CD4-positive, alpha-beta memory T cell (primary cell): ENCODE measurements at places on chromosomes 3 and 15. TPM values are rescaled to one million over a fixed set of nuclear protein-coding genes. Genes with fewer than 3 reads are reported as not detected.
A peak's percentile ranks its signal among the peaks of the same experiment; 100 is the strongest.

GRCh38 chr15:33639978-33640377 is 328.3 kb upstream of the CHRM5 start:
- H3K4me1 ChIP-seq, result no peaks in the 10 kb centered on the region
- DNase-seq, result no peak
- no peaks in the 10 kb centered on the region for H3K36me3 ChIP-seq
- no peak overlapping the region for H3K4me3 ChIP-seq

GRCh38 chr15:66862111-66862939 is 160.3 kb downstream of the SMAD6 start:
- no peak for DNase-seq
- H3K27ac ChIP-seq, result no peak overlapping the region
- no peaks in the 10 kb centered on the region for H3K36me3 ChIP-seq
- no peaks in the 10 kb centered on the region for H3K4me1 ChIP-seq
- no peak overlapping the region for H3K4me3 ChIP-seq

GRCh38 chr3:194990454-194991337 is 280.3 kb downstream of the XXYLT1 start:
- no peak for DNase-seq
- H3K27ac ChIP-seq, result no peak overlapping the region
- H3K4me1 ChIP-seq, result no peaks in the 10 kb centered on the region
- no peak overlapping the region for H3K4me3 ChIP-seq

- H3K4me1 ChIP-seq, result no peaks in the 10 kb centered on the region
- H3K36me3 ChIP-seq, result no peaks in the 10 kb centered on the region
- no peaks in the 10 kb centered on the region for H3K27me3 ChIP-seq
- no peak overlapping the region for H3K4me3 ChIP-seq
- DNase-seq, result no peak
- H3K27ac ChIP-seq, result no peak overlapping the region
Observed at GRCh38 chr15:43218908-43219706, 1.7 kb downstream of the EPB42 start.

GRCh38 chr15:67901922-67902321 is 62.1 kb upstream of the RNU6-1 start:
- no peak overlapping the region for H3K27ac ChIP-seq
- DNase-seq, result no peak
- no peaks in the 10 kb centered on the region for H3K4me1 ChIP-seq
- no peak overlapping the region for H3K4me3 ChIP-seq

DNA sequence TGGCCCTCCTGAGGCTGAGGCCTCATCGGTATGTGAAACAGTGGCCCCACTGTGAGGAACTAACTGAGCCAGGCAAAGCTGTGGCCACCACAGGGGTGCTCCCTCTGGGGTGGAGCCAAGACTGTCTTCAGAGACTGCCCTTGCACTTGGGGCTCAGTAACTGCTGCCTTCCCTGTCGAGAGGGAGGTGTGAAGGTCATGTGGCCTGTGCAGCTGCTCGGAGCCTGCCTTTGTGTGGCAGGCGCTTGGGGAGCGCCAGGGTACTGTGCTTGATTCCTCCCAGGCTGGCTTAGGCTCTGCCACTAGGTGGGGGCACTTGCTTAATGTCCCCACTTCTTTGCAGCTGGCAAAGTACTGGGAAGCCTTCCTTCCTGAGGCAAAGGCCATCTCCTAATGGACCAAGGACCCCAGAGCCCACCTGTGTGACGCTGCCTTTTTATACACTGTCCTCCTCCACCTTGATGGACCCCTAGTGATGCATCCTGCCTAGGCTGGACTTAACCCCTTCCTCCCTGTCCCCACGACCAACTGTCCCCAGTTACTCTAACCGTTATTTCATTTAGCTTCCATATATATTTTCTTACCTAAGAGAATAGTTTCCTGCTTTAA is 14.2 kb upstream of the SNX22 start:
- no peak overlapping the region for H3K27ac ChIP-seq
- H3K4me3 ChIP-seq, result no peak overlapping the region
- no peaks in the 10 kb centered on the region for H3K4me1 ChIP-seq
- peaks cover 62% of the 10 kb centered on the region for H3K36me3 ChIP-seq

DNA sequence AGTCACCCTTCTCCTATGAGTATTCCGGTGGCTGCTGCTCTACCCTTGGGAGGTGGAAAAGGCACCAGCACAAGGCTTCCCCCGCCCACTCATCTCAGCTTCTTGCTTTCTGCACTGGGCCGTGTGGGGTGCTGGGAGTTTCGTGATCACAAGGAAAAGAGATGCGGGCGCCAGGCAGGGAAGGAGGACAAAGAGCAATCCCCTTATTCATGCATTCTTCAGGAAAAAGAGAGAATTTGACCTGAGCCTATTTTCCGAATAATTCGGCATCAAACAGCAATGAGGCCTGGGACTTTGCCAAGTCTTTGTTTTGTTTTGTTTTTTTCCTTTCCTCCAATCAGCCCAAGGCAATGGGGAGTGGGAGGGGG is 102.2 kb upstream of the LPP start:
- no peaks in the 10 kb centered on the region for H3K36me3 ChIP-seq
- no peaks in the 10 kb centered on the region for H3K27me3 ChIP-seq
- peaks cover 17% of the 10 kb centered on the region for H3K4me1 ChIP-seq

DNA sequence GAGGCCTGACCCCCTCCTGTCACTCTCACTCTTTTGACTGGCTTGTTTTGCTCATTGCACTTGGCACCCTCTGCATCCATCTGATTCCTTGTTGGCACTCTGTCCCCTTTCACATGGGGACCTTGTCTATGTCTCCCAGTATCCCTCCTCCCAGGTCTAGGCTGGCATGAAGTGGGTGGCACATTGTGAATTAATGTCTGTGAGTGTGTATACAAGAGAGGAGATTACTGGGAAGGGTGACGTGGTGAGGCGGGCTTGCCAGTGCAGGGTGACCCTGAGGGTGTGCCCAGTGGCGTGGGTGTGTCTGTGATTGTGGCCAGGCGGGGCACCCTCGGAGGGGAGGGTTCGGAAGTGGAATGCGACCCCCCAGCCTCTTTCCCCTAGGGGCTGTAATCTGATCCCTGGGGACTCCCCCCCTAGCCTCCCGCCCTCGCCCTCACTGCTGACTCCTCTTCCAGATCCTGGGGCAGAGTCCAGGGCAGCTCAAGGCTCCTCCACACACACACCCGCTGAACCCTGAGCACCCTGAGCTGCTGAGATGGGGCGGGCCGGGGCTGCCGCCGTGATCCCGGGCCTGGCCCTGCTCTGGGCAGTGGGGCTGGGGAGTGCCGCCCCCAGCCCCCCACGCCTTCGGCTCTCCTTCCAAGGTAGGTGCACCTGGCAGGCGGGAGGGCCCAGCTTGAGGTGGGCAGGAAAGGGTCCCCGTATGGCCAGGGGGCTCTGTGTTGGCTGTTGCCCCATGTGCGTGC is at the start of gene SEMA3B:
Gene SEMA3B (plus strand): TSS at position 445 of the 749 bp plus-strand sequence. CDS start 94 bp downstream, at position 539.
- no peak within 1 kb of the TSS for H3K4me3 ChIP-seq
- DNase-seq, result no peak
- H3K4me1 ChIP-seq, result peaks cover 8% of the 10 kb centered on the region
- peaks cover 7% of the 10 kb centered on the region for H3K27me3 ChIP-seq

DNA sequence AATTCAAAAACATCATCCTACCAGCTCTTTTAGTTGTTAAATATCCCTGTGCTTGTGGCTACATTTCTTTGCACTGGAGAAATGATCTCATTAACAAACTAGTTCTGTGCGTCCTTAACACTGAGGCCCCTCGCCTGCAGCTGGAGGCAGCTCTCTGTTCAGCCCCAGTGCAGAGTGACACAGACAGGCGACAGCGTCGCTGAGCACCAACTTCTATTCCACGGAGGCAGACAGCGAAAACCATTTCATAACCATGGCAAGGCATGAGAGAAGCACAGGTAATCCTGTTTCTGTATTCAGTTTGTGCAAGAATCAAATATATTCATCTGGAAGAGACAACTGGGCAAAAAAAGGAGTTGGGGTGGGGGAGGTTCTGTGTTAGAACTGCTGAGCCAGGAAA is 530.7 kb downstream of the ZIC1 start:
- H3K36me3 ChIP-seq, result no peaks in the 10 kb centered on the region
- no peaks in the 10 kb centered on the region for H3K27me3 ChIP-seq
- DNase-seq, result no peak
- no peak overlapping the region for H3K27ac ChIP-seq
- H3K4me1 ChIP-seq, result no peaks in the 10 kb centered on the region

- no peaks in the 10 kb centered on the region for H3K4me1 ChIP-seq
- no peaks in the 10 kb centered on the region for H3K27me3 ChIP-seq
- no peak overlapping the region for H3K4me3 ChIP-seq
Observed at GRCh38 chr3:632571-633170, 436.1 kb downstream of the CHL1 start.

DNA sequence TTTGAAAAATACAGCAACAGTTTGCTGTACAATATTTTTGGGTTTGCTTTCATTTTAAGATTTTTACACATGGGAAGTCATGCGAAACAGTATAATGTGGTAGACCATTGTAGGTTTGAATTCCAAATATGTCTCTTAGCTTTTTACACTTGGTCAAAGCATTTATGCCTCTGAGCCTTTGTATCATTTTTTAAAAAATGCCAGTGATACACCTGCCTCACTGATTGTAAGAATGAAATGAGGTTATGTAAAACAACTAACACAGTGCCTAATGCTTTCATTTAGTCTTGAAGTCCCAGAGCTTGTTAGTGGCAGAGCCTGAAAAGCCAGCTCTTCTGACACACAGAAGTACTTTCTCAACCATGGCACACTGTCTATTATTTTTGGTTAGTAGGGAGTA is 202.0 kb downstream of the UBE2E2 start:
- no peak overlapping the region for H3K4me3 ChIP-seq
- H3K27me3 ChIP-seq, result no peaks in the 10 kb centered on the region
- no peak overlapping the region for H3K27ac ChIP-seq
- DNase-seq, result no peak
- H3K36me3 ChIP-seq, result no peaks in the 10 kb centered on the region
- no peaks in the 10 kb centered on the region for H3K4me1 ChIP-seq

DNA sequence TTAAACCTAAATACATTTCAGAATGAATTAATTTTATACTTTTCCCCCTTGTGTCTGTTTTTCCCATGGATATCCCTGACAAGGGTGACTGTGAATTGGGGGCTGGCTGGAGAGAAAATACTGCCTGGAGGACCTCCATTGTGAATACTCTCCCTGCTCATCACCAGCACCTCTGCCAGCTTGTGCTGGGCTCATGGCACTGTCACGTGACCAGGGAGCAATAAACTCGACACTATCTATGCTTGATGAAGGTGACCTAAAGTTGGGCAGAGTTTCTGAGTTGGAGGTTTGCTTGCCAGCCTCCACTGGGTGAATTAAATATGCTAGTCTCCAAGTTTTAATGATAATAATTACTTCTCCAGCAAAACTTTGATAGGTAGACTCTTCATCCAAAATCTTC is 189.5 kb downstream of the SPATA16 start:
- H3K4me3 ChIP-seq, result no peak overlapping the region
- no peak for DNase-seq
- no peaks in the 10 kb centered on the region for H3K4me1 ChIP-seq
- H3K36me3 ChIP-seq, result no peaks in the 10 kb centered on the region
- H3K27me3 ChIP-seq, result no peaks in the 10 kb centered on the region

DNA sequence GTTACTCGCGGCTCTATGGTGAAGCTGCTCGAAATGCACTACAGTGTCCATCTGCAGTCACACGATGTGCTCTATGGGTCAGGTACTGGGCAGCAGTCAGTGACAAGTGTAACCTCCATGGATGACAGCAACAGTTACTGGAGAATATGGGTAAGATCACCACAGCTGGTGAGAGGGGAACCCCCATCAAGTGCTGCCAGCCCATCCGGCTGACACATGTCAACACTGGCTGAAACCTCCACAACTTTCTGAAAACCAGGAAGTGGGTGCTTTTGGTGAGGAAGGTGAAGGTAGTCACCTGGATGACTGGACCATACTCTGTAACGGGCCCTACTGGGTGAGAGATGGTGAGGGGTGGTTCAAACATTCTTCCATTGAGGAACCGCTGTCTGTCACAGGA is 87.4 kb upstream of the C15orf39 start:
- no peaks in the 10 kb centered on the region for H3K36me3 ChIP-seq
- H3K4me3 ChIP-seq, result no peak overlapping the region
- no peak overlapping the region for H3K27ac ChIP-seq
- no peak for DNase-seq
- H3K27me3 ChIP-seq, result no peaks in the 10 kb centered on the region

DNA sequence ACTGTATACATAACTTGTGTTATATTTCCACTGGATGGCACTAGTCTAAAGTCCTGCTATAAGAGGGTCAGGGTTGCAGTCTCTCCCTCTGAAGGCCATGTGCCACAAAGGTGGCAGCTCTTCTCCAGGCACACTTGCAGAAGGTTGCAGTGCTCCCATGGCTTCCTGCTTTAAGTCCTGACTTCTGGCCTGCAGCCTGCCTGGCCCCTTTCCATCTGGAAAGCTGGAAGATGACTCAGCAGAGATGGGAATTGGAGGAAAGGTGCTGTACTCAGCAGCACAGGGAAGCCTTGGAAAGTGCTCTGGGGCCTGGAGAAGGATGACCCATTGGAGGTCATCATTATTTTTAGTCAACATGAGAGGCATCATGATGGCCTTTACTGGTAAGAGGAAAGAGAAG is 40.9 kb upstream of the MRPL3 start:
- DNase-seq, result no peak
- peaks cover 4% of the 10 kb centered on the region for H3K27me3 ChIP-seq
- no peak overlapping the region for H3K27ac ChIP-seq
- H3K4me1 ChIP-seq, result no peaks in the 10 kb centered on the region

- DNase-seq, result peak; percentile 13
- no peak overlapping the region for H3K4me3 ChIP-seq
- H3K36me3 ChIP-seq, result no peaks in the 10 kb centered on the region
- H3K4me1 ChIP-seq, result peaks cover 23% of the 10 kb centered on the region
- no peaks in the 10 kb centered on the region for H3K27me3 ChIP-seq
- no peak overlapping the region for H3K27ac ChIP-seq
Observed at GRCh38 chr3:62445275-62445674, 71.9 kb upstream of the FEZF2 start.

DNA sequence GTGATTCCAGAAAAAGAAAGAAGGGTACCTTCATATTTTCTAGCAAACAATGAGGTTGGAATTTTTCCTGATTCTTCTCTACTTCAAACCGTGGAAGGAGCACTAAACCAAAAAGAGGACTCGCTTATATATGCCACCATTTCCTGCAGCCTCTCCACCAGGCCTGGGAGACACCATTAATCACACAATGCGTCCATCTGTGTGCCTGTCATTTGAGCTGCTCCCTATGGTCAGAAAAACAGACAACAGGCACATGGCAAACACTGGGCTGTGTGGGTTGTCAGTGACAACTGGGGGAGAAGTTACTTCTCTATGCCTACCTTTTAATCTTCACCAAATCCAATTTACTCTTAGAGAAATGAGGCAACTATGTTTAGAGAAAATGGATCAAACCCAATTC is 71.9 kb downstream of the NR2F2 start:
- H3K27ac ChIP-seq, result no peak overlapping the region
- H3K36me3 ChIP-seq, result no peaks in the 10 kb centered on the region
- no peak for DNase-seq
- no peaks in the 10 kb centered on the region for H3K27me3 ChIP-seq
- H3K4me1 ChIP-seq, result no peaks in the 10 kb centered on the region
- no peak overlapping the region for H3K4me3 ChIP-seq

P3H2 gene
- total RNA-seq, result not detected

AADACL2 gene
- not detected for total RNA-seq

SLITRK3 gene
- not detected for total RNA-seq

FEZF2 gene
- not detected for total RNA-seq

ADAM10 gene
- 135 TPM for total RNA-seq

UMPS gene
- 31.5 TPM for total RNA-seq

SLC12A6 gene
- 71.3 TPM for total RNA-seq
